ENCODE measurements at places on chromosomes 5 and 9.

- H3K27me3 ChIP-seq, result no peaks in the 10 kb centered on the region
- H3K4me1 ChIP-seq, result no peaks in the 10 kb centered on the region
- no peak overlapping the region for H3K4me3 ChIP-seq
- H3K27ac ChIP-seq, result no peak overlapping the region
- no peak for DNase-seq
These were observed 55.4 kb upstream of the GARNL3 start for GRCh38 chr9:127209220-127209619.

DNA sequence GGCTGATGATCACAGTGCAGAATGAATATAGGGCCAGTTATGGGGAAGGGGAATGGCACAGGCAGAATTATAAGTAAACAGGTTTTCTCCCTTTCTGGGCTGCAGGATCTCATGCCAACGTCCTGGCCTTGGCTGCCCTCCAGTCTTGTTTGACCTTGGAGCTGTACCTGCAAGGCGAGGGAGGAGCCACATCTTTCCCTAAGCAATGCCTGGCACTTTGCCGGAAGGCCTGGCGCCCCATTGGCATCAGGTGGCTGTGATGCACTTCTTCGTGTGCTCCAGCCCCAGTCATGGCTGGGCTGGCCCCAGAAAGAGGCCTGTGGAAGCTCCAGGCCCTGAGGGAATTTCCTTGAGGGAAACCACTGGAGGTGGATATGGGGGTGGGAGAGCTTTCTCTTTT, 16.7 kb upstream of the IQGAP2 start:
- H3K4me3 ChIP-seq, result no peak overlapping the region
- no peaks in the 10 kb centered on the region for H3K4me1 ChIP-seq
- H3K36me3 ChIP-seq, result no peaks in the 10 kb centered on the region
- H3K27me3 ChIP-seq, result no peaks in the 10 kb centered on the region

DNA sequence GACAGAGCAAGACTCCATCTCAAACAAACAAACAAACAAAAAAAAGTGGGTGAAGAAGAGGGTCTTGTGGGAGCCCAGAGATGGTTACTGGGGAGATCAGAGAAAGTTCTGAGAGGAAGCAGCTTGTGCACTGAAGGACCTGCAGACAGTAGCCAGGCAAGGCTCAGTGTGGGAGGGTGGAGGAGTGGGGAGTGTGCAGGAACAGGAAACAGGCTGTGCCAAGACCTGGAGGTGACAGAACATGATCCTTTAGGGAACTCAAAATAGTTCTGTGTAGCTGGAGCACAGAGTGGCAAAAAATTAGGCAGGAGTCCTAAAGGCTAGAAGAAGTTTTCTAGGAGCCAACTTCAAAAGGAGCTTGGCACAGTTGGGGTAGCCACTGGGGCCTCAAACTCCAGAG, 19.2 kb upstream of the NANS start:
- no peaks in the 10 kb centered on the region for H3K27me3 ChIP-seq
- no peaks in the 10 kb centered on the region for H3K36me3 ChIP-seq
- no peaks in the 10 kb centered on the region for H3K4me1 ChIP-seq
- no peak for DNase-seq
- H3K27ac ChIP-seq, result no peak overlapping the region

DNA sequence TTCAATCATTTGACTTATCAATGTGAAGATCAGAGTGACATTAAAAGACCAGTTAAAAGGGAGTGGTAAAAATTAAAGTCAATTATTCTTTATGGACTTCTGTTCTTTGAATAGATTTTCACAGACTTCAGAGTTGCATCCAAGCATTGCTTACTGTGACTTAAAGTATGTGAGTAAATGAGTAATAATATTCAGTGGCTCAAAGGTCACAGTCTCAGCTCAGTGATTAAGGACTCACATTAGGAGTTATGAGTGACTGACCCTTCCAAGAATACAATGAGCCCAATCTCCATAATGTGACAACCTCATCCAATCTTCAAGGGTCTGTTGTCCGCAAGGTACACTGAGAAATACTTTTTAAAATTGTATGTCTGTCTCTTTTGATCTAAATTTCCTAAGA, 811.2 kb downstream of the BRINP1 start:
- no peaks in the 10 kb centered on the region for H3K36me3 ChIP-seq
- no peaks in the 10 kb centered on the region for H3K4me1 ChIP-seq
- no peak for DNase-seq
- H3K4me3 ChIP-seq, result no peak overlapping the region

GRCh38 chr5:69271376-69271775, 36.7 kb downstream of the CDK7 start:
- H3K27ac ChIP-seq, result no peak overlapping the region
- H3K27me3 ChIP-seq, result no peaks in the 10 kb centered on the region
- H3K4me1 ChIP-seq, result no peaks in the 10 kb centered on the region
- DNase-seq, result no peak

DNA sequence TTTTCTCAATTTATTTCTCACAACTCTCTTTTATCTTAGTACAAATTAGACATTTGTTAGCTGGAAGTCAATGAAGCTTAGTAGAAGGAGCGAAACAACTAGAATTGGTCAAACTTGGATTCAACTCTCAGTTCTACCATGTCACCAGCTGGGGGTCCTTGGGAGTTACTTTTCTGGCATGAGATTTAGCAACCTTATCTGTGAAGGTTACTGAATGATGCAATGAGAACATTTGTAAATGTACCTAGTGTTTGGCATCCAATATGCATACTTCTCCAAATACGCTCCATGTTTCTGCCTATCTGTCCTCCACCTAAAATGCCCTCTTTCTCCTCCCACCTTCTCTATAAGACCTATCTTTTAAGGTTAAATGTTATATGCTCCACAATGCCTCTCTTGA, 6.3 kb downstream of the HNRNPA0 start:
- H3K27me3 ChIP-seq, result no peaks in the 10 kb centered on the region
- no peaks in the 10 kb centered on the region for H3K4me1 ChIP-seq
- no peak overlapping the region for H3K4me3 ChIP-seq
- DNase-seq, result no peak
- no peak overlapping the region for H3K27ac ChIP-seq
- no peaks in the 10 kb centered on the region for H3K36me3 ChIP-seq

DNA sequence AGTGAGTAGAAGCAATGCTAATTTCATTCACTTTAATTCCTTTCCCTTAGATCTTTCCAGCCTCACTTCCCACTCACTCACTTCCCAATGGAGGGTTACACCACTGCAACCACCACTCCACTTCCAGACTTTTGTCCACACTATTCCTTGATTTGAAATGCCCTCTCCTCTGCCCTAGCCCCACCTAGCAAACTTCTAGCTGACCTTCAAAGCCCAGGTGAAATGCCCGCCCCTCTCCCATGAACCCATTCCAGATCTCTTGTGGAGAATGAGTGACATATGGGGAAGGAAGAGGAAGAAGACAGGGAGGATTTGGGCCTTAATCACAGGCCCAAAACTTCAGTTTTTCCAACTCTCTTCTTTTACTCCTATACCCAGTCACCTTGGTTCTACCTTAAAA, 37.1 kb downstream of the PFDN1 start:
- no peak for DNase-seq
- no peak overlapping the region for H3K27ac ChIP-seq
- no peak overlapping the region for H3K4me3 ChIP-seq
- no peaks in the 10 kb centered on the region for H3K27me3 ChIP-seq
- H3K36me3 ChIP-seq, result no peaks in the 10 kb centered on the region

DNA sequence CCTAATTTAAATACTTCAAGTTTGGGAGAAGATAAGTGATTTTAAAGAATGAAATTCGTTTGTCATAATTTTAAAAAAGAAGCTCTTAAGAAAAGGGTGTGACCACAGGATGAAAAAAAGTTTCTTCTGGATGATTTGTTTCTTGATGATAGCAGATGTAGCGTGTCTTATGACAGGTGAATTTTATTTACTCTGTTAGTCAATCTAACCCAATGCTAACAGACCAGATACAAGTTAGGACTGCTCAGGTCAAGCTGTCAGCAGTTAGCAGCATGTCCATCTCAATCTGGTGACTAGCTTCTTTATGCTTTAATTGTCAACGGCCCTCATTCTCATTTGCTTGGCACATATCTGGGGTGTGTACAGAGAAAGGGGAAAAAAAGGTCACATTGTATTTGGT, 456.0 kb downstream of the BNC2 start:
- H3K27me3 ChIP-seq, result no peaks in the 10 kb centered on the region
- no peak for DNase-seq
- no peaks in the 10 kb centered on the region for H3K4me1 ChIP-seq
